ENCODE measurements at places on chromosomes 12 and 14.

DNA sequence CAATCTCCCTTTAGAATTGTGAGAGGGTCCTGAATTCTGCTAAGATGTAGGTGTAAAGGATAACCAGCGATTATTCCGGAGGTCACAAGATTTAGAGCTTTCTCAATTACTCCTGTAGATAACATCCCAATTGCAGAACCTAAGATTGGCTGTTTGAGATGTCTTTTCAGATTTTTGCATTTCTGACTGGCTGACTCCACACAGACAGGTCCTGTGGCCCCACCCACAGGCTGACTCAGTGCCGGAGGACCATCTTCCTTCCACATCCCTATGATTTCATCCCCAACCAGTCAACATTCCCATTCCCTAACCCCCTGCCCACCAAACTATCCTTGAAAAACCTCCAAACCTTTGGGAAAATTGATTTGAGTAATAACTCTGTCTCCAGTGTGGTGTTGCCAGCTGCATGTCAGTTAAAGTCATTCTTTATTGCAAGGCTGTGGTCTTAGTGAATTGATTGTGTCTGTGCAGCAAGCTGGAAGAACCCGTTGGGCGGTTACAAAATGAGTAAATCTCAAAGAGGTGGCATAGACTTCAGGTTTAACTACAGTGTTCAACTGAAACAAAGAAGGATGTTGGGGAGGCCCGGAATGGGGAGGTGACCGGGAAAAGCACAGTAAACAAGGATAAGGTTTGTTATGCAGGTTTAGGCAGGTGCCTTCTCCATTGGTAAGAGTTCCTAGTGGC is 10.6 kb downstream of the FNTB start:
- DNase-seq, result no peak

DNA sequence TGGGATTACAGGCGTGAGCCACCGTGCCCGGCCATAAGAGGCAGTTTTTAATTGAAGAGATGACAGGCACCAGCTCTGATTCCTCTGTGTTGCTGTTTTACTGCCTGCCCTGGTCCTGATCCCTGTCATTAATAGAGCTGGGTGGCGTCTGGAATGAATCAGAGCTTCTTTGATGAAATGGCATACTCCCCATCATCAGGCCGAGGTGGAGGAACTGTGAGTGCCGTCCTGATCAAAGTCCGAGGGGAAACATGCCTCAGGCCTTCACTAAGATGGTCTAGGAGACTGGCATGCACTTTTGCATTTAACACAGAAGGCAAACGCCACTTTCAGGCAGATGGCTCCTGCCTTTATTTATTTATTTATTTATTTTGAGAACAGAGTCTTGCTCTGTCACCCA is 34.1 kb downstream of the IL31 start:
- no peak for DNase-seq

- no peak for DNase-seq
These were observed 83.6 kb downstream of the BBS10 start for GRCh38 chr12:76264611-76265012.

DNA sequence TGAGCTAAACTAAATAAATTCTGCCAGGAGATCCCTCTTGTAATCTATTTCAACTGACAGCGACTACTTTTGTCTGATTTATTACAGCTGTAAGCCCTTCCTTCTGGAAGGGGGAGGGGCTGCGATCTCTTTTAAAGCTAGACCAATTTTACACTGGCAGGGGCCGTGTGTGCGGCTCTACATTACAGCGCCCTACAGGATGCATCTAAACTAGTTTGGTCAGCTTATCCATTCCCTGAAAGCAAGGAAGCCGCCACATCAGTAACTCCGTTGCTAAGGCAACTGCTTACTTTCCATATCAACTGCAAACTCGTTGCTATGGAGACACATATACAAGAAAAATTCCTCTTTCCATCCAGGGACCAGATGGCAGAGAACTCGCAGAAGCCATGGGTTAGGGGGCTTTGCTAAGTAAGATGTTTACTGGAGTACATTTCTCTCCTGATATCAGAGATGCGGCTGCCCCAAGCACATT is 17.4 kb downstream of the FOXN3 start:
- no peak for DNase-seq

DNA sequence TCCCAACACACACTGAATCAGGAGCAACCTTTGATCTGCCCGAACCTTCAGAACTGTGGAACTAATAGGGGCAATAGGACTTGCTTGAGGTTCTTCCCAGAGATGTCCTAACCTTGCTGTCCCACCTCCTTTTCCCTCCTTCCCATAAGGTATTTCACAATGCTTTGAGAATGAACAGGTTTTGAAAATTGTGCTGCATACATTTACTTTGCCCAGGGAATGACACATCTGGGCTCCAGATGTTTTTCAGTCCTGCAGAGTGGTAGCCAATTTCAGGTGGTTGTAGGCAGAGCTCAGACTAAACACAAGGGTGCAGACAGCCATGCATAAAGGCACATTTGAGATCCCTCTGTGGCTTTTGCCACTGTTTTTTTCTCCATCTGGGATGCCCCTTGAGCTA is 206.7 kb upstream of the PWP1 start:
- DNase-seq, result no peak

DNA sequence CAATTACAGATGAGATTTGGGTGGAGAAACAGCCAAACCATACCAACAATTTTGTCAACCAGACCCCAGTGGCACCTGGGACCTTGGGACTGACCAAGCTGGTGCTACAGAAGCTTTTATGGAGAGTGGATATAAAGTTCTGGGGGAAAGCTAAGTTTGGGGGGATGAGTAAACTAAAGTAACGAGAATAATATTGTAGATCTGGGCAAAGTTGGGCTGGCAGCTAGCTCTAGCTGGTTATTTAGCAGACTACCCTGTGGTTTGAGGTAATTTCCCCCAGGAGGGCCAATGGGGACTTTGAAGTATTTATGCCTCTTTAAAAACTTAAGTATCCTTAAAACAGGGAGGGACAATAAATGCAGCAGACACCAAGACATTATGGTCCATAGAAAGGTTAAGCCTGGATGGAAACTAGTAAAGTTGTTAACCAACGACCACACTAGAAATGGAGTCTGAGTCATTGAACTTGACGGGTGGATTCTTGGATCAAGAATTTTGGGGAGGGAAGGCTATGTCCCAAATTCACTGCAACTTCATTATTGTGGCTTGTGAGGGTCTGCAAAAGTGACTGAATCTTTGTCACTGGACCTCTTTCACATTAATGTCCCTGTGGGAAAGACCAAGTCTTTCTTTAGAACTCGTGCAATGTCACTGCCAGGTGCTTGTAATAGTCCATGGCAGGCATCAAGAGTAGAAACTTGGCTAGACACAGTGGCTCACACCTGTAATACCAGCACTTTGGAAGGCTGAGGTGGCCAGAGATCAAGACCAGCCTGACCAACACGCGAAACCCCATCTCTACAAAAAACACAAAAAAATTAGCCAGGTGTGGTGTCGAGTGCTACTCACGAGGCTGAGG is 48.5 kb upstream of the OR5AU1 start:
- no peak for DNase-seq

GRCh38 chr12:78240827-78241226 is 410.1 kb downstream of the NAV3 start:
- DNase-seq, result no peak

- no peak for DNase-seq
These were observed 3.7 kb upstream of the LPCAT3 start for GRCh38 chr12:7021956-7022355.

DNA sequence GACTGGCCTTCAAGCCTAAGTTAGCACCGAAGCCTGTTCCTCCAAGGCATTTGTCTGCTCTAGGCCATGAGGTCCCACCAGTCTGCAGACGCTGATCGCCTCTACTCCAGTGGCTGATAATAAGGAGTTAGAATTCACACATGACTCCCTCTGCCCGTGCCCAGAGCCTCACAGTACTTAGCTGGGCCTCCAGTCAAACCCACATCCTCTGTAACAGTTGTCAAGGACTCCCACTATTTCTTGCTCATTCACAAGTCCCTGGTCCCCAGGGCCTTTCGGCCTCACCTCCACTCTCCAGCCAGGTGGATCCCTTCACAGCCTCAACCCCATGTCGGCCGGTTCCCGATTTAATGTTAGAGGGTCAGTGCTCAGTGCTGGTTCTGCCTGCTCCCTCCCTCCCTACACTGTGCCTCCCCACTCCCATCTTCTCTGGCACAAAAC is 6.3 kb upstream of the KRT5 start:
- DNase-seq, result no peak

- peak; percentile 23 for DNase-seq
These were observed 128.5 kb downstream of the HMGA2 start for GRCh38 chr12:65952737-65953209.

DNA sequence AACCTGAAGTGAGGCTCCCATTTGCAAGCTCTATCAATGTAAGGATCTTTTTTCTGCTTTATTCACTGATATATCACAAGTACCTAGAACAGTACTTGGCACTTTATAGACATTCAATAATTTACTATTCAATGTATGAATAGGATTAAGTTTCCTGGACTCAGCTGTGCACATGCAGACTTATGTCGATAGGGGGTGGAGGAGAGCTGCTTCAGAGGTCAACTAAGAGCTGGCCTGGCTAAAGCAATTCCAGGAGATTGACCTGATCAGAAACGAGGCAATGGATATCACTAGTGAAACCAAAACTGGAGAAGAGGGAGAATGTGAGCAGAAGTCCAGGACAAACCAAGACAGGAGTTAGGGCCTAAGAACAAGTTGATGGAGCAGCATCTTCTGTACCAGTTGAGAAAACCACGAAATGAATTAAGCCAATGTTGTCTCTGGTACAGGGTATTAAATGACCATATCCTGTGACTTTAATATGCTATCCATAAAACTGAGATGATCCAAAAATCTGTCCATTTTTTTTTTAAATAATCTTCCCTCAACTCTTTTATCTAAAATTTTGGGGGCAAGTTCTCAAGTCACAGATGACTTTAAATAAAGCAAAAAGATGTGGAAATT is 169.2 kb downstream of the PIK3C2G start:
- no peak for DNase-seq

DNA sequence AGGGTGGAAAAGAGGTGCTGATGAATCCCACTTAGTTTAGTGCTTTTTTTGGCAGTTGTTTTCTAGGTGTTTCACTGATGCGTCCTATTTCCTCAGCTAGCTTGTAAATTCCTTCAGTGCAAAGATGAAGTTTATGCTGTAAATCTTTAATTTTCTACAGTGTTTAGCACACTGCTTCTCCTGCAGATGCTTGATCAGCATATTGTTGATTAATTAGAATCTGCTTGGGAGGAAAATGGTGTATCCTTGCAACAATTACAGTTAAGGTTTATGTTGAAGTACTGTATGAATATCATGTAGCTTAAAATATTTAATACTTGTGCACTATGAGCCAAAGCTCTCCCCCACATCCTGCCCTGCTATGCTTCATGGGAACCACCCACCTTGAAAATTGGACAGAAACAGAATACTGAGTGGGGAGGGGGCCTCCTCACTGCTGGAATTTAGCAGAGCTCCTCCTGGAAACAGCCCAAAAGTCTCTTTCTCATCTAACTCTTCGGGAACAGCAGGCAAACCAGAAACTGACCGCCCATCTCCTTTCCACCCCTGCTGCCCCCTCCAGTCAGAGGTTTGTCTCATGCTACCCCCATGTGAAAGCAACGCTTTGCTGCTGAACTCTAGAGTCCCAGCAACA is 20.3 kb upstream of the DHRS4 start:
- no peak for DNase-seq

DNA sequence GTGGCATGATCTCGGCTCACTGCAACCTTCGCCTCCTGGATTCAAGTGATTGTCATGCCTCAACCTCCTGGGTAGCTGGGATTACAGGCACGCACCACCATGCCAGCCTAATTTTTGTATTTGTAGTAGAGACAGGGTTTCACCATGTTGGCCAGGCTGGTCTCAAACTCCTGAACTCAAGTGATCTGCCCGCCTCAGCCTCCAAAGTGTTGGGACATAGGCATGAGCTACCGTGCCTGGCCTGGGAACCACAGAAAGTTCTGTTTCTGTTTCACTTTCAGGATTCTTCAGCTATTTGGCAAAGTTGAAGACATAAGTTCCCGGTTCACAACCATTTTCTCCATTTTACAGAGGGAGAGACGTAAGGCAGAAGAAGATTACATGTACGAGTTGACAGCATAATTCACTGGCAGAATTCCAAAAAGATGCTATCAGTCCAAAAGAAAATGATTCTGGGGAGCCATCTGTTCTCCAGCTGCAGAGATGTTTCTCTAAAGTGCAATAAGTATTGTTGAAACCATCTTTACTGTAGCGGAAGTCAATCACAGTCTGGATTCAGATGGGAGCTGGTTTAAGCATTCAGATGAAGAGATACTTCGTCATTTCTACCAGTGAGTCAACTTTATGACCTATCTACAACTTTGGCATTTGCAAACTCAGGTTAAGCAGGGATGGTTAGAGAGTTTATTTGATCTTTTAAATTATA is 8.1 kb upstream of the RNF34 start:
- DNase-seq, result peak; percentile 50

- no peak for DNase-seq
These were observed 8.6 kb downstream of the ISCU start for GRCh38 chr12:108570743-108571608.

DNA sequence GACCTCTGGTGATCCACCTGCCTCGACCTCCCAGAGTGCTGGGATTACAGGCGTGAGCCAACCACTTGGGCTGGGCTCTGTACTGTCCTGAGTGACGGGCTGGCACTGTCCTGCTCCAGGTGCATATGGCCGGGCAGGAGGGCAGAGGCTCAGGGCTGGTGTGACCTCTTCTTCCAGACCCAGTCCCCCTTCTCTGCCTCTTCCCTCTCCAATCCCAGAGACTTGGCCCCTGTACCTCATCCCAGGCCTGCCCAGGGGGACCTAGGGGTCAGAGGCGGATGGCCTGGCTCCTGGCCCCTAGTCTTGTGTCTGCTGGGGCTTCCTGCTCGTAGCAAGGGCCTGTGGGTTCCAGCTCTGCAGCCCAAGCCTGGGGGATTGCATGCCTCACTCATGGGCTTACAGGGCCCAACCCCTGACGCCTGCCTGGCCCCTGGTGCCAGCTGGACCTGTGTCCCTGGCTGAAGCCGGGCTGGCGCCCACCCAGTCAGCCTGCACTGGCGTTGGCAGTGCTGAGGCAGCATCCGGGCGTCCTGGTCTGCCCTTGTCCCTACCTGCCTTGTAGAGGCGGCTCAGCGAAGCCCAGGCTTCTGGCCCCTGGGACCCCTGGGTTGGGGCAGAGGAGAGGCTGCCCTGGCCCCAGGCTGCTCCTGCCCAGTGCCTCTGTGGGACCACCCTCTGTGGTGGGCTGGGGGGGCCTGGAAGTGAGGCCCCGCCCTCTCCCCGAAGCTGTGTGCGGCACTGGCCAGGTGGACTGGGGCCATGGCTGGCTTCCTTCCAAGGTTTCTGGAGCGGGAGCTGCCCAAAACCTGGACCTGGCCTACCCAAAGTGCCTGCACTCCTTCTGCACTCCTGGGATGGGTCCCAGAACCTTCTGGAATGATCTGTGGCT is 4.3 kb downstream of the TEDC1 start:
- no peak for DNase-seq

Measured in stimulated activated CD4-positive, alpha-beta T cell treated with anti-CD3 and anti-CD28 coated beads, Interleukin-1b, Interleukin-23, amount 100 ng/mL, for 48 hours (primary cell).